NCI-H2081 (cell line): ENCODE measurements at places on chromosomes 5 and 9.
A peak's percentile ranks its signal among the peaks of the same experiment; 100 is the strongest.

DNA sequence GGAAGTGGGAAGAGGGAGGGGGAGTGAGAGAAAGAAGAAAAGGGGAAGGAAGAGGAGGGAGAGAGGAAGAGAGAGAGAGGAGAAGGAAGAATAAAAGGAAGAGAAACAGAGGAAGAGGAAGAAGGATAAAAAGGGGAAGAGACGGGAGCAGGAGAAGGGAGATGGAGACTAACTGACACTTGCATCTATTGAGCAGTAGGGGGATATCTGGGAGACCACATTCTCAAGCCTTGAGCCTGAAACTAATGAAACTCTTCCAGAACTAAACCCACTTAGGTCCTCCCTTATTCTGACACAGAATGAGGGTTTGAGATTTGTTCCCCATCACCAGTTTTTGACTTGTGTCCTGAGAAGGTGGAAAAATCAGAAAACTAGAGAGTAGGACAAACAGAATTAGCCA, 533.3 kb downstream of the CDH12 start:
- no peak for DNase-seq

DNA sequence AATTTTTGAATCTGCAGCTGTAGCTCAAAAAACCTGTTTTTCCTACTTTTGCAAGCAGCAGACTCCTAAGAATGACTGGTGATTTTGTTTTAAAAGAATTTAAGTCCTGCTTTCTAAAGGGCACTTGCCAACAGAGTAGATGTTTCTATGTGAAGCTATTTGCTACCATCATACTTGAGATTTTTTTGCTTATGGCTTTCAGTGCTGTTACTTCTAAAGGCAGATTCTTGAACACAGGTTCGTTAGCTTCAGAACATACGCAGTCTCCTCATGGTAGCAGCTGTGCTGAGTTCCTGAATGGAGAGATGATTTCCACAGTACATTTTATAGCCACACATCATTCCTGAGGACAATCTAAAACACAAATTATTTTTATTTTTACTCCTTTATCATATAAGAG, 24.4 kb upstream of the ELL2 start:
- no peak for DNase-seq

DNA sequence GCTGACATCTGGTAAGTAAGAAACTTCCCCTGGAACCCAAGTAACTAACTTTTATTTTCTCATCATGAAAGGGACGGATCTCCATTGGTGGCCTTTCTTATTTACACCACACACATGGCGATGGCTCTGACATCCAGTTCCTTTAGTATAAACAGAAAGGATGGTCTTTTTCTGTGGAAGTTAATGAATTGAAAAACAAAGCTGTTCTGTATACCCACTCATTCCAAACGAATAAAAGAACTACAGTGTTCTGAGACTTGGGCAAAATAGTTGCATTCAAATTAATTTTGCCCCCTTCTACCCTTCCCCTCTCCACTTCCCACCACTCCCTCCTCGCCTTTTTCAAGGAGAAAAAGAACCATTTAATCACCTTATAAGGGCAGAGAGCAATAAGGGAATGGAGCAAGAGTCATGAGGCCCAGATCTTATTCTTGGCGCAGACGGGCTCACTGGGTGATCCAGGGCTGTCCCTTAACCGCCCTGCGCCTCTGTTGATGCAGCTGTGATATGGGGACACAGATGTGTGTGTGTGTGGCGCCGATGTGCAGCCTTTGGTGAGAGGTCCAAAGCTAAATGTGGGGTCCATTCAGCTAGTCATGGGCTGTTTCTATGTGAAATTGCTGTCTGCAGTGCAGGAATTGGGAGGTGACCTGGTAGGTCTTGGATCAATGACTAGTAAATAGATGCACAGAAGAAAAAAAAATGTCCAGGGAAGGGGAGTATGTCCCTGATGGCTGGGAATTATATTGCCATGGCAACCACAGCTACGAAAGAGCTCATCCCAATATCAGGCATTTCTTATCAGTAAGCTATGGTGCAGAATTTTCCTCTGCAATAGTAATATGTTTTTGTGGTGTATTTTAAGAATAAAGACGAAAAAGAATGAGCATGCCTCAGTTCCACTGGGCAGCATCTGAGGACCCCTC, 141.5 kb upstream of the ERCC6L2 start:
- DNase-seq, result no peak

GRCh38 chr9:70921136-70921535, 200.3 kb downstream of the TRPM3 start:
- DNase-seq, result no peak

DNA sequence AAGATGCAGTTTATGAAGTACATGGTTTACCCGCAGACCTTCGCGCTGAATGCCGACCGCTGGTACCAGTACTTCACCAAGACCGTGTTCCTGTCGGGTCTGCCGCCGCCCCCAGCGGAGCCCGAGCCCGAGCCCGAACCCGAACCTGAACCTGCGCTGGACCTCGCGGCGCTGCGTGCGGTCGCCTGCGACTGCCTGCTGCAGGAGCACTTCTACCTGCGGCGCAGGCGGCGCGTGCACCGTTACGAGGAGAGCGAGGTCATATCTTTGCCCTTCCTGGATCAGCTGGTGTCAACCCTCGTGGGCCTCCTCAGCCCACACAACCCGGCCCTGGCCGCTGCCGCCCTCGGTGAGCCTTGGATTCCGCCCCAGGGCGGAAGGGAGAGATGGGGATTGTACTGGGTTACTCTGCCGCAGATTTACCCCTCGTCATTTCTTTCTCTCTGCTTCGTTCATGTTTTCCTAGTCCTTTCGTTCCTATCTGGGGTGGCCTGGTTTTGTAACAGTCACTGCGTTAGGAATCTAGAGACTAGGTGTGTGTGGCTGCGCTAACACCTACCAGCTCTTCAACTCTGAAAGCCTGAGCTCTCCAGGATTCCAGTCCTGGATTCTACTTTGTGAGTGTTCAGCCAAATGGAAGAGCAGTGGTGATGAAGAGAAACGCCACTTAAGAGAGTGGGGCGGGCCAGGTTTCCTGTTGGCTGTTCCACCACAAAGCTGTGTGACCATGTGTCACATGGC, 638 bp downstream of the MRPS30 start:
- peak; percentile 84 for DNase-seq

DNA sequence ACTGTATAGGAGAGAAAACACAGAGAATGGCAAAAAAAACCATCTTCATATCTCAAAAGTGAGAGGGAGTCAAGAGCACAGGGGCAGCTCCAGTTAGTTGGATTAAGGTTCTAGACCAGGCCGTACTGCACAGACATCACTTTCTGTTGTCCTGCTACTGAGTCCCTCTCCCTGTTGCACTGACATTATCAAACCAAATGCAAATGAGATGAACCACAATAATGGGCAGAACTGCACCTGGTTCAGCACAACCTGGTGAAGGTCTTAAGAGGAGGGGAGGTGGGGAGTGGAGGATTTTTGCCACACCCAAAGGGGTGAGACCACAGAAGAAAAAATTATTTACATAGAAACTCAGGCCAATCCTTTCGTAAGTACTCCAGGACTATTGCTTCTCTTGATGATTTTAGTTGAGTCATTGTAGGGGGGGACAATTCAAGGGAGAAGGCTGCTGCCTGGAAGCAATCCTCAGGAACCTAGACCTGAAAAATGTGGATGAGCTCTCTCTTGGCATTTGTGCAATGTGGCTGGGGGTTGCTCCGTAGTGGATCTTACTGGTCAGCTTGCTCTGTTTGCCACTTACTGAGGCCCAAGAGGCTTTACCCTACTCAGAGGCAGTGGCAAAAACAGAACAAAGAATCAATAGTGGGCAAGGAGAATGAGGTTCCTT, 94.5 kb upstream of the PPP1R2B start:
- no peak for DNase-seq

DNA sequence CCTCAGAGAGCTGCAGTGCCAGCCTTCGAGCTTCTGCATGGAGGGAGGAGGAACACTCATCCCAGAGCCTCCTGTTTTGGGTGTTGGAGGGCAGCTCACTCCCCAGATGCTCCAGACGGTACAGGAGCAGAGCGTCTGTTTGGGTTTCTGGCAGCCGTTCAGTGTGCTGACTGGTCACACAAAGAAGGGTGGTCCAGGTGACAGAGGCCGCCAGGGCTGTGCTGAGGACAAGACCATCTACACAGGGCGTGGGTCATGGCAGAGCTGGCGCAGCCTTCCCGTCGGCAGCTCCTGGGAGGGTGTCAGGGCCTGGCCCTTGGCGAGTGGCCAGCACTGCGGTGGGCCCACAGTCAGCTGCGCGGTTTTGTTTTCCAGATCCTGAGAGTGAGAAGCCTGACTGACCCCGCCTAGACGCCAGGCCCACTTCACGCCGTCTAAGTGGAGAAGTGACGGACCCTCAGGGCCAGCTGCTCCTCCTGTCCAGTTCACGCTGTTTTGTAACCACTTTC, 131.4 kb upstream of the FAM120A start:
- no peak for DNase-seq

DNA sequence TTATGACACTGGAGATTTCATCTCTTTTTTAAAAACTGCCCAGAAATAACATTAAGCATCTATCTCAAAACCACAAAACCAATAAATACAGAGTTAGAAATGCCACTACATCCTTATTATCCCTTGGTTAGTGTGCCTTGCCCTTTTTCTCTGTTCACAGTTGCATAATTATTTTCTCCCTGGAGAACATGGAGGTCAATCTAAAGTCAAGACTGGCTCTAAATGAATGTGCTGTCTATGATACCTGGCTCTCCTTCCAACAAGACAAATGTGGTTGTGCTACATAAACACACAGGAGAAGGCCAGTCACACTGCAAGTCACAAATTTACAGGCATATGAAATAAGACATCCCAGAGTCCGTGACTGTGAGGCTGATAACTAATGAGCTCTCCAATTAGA, 2.8 kb downstream of the FBN2 start:
- DNase-seq, result no peak

GRCh38 chr9:135147474-135147805, 60.0 kb downstream of the OLFM1 start:
- no peak for DNase-seq

GRCh38 chr5:115298811-115299210, 2.4 kb upstream of the CCDC112 start:
- no peak for DNase-seq

- DNase-seq, result no peak
Measured at GRCh38 chr5:98519571-98519970, 253.9 kb upstream of the RGMB start.

GRCh38 chr5:173744551-173744950, 128.1 kb upstream of the BOD1 start:
- DNase-seq, result no peak

GRCh38 chr5:137831526-137831925, 36.1 kb upstream of the MYOT start:
- no peak for DNase-seq

GRCh38 chr9:130295431-130295830, 29.9 kb downstream of the HMCN2 start:
- no peak for DNase-seq

DNA sequence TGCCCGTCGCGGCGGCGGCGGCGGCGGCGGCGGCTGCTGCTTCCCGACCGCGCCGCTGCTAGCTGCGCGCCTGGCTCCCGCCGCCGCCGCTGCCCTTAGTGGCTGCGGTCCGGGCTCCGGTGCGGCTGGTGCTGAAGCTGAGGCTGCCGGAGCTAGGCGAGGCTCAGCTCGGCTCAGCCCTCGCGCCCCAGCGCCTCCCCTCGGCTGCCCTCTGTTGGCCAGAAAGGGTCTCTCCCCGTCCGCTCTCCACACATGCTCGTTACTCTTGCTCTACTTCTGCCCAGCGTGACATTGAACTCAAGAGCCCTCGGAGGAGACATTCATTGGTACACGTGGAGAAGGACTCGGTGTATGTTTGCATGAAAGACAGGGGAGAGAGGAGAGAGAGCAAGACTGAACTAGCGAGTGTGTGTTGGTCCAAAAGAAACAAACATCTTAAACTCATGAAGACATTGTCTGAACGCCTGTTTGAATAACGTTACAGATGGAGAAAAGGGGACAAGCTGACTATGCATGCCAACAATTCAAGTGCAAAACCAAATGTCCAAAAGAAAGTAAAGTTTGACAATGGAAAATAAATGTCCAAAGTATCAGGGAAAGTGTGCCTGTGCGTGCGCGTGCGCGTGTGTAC, at the start of gene HCN1:
TSS of gene HCN1 (minus strand) at position 175 of the 631 bp plus-strand sequence.
- DNase-seq, result peak; percentile 89

DNA sequence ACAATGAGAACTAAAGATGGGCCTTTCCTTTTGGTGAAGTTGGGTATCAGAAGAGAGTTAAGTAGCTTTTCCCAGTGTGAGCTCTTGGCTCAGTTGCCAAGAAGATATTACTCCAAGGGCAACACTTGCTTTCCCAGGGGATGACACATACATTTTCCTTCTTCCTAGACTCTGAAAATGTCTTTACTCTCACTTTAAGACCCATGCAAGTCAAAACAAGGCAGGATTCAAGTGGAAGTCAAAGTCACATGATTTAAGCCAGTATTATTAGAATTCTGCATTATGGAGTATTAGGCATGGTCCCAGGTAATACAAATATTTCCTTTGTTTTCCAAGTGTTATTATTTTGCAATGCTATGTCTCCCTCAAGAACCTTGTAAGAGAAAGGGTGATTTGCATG, 175.1 kb downstream of the PPP2R2B start:
- DNase-seq, result no peak

DNA sequence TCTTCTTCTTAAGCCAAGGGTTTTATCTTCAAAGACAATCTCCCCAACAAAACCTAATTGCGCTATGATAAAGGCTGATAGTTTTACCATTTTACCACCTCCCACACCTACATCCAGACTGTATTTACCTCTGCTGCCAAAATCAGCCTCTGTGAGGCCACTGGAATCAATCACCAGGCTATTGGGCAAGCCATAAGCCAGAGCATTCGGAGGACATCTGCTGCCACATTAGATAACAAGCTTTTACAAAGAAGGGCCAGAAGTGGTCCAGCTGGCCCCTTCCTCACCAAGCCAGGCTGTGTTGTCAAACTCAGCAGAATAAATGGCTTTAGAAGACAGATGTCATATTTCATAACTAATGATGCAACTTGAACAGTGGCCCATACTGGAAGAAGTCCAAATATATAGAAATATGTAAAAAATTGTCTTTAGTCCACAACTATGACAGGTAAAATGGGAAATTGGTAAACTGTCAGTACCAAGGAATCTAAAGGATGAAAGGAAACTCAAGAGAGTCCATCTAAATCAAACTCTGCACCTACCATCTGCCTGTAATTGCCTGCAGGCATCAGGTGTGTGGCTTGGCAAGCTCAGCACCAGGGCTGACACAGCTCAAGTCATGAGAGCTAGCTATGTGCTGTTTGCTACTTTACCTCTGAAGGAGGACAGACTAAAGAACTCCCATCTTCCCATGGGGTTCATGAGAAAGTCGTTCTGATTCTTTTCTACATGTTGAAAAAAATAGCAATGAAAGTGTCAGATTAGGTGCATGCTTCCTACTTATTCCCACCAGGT, 16.1 kb downstream of the SLC45A2 start:
- peak; percentile 10 for DNase-seq

- no peak for DNase-seq
Measured at GRCh38 chr9:122393284-122393983, 22.6 kb downstream of the PTGS1 start.

DNA sequence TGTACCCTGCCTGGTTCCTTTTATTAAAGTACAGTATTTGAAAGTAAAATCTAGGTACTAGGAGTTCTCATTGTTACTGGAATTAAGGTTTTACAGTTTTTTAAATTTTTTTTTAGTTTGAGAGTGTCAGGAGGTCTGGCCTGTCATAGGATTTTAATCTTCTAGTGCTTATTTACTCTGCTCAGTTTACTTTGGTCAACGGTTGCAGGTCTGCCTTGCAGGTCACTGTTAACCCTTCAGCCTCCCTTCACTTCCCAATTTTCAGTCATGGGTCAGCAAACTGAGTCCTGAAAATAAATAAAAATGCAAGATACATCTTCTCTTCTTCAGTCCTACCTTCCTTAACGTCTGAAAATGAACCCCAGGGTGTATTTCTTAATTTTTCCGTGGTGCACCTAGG, 18.8 kb upstream of the PTBP3 start:
- no peak for DNase-seq

GRCh38 chr9:32427111-32427873, 42.8 kb downstream of the ACO1 start:
- DNase-seq, result no peak
